ENCODE measurements at places on chromosomes 2 and 18. TPM values are rescaled to one million over a fixed set of nuclear protein-coding genes. Genes with fewer than 3 reads are reported as not detected.

The TCF23 gene
- not detected for total RNA-seq

The EFHD1 gene
- total RNA-seq: 1.2 TPM

The TEKT4 gene
- total RNA-seq: not detected

The MYO1B gene
- 43.2 TPM for total RNA-seq

The FKBP7 gene
- total RNA-seq: 3.0 TPM

The TWIST2 gene
- not detected for total RNA-seq

The DSG1 gene
- not detected for total RNA-seq

The CAB39 gene
- 119 TPM for total RNA-seq

The CXCR1 gene
- not detected for total RNA-seq

The ELOA2 gene
- not detected for total RNA-seq

The PSMA8 gene
- 1.8 TPM for total RNA-seq

The PPP4R3B gene
- total RNA-seq: 80.6 TPM

The MATN3 gene
- not detected for total RNA-seq

The ATP6V1B1 gene
- not detected for total RNA-seq

The SERPINB10 gene
- not detected for total RNA-seq

Measured in activated CD8-positive, alpha-beta T cell treated with anti-CD3 and anti-CD28 coated beads for 36 hours (primary cell).